ENCODE measurements at places on chromosomes 5 and 9. TPM values are rescaled to one million over a fixed set of nuclear protein-coding genes. Genes with fewer than 3 reads are reported as not detected.

PCDHA3 gene
- total RNA-seq: 1.2 TPM

VAV2 gene
- 18.4 TPM for total RNA-seq

HOMER1 gene
- 40.8 TPM for total RNA-seq

GRCh38 chr5:147737921-147738320, 44.6 kb downstream of the JAKMIP2 start:
- DNase-seq: no peak

DNA sequence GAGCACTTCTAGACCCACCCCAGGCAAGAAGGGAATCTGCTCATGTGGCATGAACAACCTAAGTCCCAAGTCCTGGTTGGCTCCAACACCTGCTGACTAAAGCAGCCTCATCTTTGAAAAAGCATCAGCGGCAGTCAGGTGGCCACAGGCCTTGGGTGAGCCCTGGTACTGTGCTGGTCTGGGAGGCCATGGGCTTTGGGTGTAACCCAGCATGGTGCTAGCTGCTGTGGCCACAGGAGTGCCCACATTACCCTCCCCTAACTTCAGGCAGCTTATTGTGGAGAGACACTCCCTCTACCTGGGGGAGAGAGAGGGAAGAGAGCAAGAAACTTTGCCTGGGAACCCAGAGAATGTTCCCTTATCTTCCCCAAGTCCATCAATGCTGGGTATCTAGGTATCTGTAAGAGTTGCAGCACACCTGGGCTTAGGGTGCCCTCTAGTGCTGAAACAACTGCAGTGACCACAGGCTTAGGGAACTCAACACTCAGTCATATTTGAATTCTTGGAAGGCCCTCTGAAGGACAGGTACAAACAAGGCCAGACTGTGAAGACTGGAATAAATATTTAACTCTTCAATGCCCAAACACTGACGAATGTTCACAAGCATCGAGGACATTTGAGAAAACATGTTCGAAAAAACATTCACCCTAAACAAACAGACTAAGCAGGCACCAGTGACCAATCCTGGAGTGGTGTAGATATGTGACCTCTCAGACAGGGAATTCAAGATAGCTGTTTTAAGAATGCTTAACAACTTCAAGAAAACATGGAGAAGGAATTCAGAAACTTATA, 69.9 kb upstream of the OR2K2 start:
- peak; percentile 80 for DNase-seq

DNA sequence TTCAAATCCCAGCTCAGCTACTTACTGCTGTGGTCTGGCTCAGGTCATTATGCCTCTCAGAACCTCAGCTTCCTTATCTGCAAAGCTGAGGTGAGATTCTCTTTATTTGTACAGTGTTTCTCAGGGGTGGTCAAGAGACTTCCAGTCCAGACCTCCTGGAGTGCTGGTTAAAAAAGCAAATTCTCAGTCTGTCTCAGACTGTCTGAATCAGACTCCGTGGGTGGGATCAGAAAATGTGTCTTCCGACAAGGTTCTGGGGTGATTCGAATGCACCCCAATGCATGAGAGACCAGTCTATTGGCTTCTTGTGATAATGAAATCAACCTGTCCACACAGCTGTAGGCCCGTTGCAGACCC, 137.7 kb upstream of the SMIM23 start:
- no peak for DNase-seq

GRCh38 chr9:89864257-89864656, 259.4 kb downstream of the GADD45G start:
- DNase-seq: no peak

GRCh38 chr9:124741149-124741548, 30.0 kb downstream of the NR6A1 start:
- no peak for DNase-seq

GRCh38 chr5:83764101-83764500, 43.4 kb upstream of the HAPLN1 start:
- no peak for DNase-seq

DNA sequence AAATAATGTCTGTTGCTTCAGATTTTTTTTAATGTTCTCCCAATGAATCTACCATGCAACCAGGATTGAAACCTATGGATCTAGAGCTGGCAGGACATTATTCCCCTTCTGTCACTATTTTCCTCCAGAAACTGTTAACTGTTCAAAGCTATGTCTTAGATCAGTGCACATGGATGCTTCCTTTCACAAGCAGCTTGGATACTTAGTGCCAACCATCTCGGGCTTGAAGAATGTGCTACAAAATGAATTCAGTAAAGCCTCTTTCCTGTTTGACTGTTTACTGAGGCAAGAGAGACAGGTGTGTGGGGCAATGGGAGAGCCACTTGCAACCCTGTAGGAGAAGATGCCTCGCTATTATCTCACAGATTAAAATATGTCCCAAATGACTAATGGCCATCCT, 774.8 kb downstream of the KCTD16 start:
- DNase-seq: no peak

All from endodermal cell (in vitro differentiated cells).